Neuronal stem cell (in vitro differentiated cells): ENCODE measurements at places on chromosomes 7 and 10.

GRCh38 chr7:77497079-77497478 is 40.0 kb upstream of the PTPN12 start:
- DNase-seq = no peak

DNA sequence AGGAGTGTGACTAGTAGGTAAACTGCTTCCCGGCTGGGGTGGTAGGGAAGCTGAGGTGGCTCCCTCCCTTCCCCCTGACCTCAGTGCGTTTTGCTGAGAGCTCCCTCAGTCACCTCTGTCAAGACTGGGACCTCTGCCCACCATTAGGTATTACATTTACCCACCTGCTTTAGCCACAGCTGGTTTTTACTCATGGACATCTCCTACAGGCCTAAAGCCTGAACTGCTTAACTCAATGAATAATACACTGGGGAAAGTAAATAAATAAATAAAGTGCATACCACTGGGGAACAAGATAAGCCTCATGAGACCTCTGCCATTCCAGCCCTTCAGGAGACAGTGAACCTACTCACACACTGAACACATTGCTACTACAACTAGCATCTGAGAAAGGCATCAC is 38.9 kb upstream of the CDK13 start:
- DNase-seq = no peak

- DNase-seq = no peak
Measured at GRCh38 chr7:25643286-25643685, 415.0 kb upstream of the NPVF start.

DNA sequence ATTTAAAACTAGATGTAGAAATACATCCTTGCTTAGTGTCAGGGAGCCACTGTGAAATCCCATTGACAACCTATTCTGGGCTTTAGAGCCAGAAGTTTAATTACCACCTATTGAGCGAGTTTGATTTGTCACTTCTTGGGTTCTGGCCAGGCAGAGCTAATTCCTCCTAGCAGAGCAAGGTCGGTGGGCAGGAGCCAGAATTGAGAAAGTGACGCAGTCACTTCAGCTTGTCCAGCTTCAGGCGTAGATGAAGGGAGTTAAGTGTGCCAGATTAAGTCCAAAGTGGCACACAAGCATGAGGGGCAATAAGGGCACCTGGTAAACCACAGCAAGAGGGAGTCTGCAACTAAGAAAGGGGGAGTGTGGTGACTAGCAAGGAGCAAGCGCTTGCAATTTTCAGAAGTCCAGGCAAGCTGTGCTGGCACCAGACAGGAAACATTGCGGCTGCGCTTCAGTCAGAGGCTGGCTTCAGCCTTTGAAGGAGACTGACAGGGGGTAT is 119.4 kb downstream of the ST7 start:
- DNase-seq = no peak

- DNase-seq = no peak
Measured at GRCh38 chr7:23928418-23928775, 218.4 kb downstream of the STK31 start.

DNA sequence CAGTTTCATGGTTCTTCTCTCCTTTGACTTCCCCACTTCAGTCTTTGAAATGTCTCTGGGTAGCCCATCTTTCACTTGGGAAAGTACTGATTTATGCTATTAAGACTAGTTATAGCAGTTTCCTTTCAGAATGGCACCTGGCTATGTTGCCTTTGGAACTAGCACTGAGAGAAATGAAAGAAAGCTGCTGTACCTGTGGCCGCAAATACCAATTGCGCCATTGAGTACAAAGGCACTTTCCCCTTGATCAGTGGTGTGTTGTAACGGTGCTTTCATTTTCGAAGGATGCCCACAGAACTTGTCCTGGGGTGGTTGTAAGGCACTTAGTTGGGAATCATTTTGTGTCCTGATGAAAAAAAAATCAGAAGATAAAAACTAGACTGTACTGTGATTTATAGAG is 16.8 kb downstream of the BUB3 start:
- no peak for DNase-seq

- no peak for DNase-seq
Measured at GRCh38 chr7:48458701-48459524, 287.7 kb downstream of the ABCA13 start.

DNA sequence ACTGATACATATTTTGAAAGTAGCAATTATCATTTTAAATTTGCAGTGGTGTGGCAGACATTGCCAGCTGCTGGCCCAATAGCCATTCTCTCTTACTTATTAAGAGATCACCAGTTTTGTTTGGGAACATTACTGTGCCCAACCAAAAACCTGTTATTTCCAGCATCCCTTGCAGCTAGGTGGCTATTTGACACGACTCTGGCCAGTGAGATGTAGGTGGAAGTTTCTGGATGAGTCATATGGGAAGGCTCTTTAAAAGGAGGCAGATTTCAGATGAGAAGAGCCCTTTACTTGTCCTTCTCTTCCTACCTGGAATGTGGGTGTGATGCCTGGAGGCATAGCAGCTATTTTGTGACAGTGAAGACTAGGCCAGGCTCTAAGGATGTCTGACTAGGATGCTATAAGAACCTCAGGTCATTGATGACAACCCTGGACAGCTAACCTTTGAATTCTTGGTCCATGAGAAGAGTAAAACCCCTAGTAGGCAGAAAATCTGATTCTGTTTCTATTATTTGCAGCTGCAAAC is 77.9 kb downstream of the CARD11 start:
- no peak for DNase-seq

- no peak for DNase-seq
Measured at GRCh38 chr7:75630549-75630948, 108.2 kb downstream of the HIP1 start.

- DNase-seq = no peak
Measured at GRCh38 chr10:88733215-88733614, 26.6 kb upstream of the LIPN start.

- no peak for DNase-seq
Measured at GRCh38 chr7:157337316-157338149, 729 bp downstream of the DNAJB6 start.

DNA sequence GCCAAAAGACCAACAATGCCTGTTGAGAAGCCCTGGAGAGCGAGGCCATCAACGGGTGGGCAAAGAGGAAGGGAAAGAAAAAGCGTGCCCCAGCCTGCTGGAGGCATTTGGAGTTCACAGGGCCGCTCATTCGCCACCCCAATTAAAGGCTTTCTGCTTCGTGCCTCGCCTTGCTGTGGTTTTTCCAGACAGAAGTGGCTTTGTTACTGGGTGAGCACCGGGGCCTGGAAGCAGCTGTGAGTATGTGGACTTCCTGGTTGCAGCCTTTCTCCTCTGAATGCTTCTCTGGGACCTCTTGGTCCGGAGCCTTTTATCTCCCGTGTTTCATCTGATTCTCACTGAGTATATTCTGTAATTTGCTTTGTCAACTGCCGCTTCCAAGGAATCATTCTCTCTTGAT is 118.1 kb upstream of the EGR2 start:
- DNase-seq = no peak

DNA sequence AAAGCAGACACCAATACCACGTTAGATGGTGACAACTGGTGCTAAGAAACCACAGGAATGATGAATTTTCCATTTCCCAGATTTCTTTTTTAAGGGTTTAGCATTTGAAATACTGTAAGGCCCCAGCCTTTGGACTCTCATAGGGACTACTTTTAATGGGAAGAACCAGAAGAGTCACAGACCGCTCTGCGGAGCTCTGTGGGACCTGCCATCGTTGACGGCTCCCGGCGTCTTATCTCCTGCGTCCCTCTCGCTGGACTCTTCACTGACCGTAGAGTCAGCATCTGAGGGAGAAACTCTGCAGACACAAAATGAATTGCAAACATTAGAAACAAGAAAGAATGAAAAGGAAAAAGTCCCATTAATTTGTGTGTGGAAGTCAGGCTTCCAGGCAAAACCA is 81.4 kb upstream of the ATP6V0A4 start:
- DNase-seq = no peak

DNA sequence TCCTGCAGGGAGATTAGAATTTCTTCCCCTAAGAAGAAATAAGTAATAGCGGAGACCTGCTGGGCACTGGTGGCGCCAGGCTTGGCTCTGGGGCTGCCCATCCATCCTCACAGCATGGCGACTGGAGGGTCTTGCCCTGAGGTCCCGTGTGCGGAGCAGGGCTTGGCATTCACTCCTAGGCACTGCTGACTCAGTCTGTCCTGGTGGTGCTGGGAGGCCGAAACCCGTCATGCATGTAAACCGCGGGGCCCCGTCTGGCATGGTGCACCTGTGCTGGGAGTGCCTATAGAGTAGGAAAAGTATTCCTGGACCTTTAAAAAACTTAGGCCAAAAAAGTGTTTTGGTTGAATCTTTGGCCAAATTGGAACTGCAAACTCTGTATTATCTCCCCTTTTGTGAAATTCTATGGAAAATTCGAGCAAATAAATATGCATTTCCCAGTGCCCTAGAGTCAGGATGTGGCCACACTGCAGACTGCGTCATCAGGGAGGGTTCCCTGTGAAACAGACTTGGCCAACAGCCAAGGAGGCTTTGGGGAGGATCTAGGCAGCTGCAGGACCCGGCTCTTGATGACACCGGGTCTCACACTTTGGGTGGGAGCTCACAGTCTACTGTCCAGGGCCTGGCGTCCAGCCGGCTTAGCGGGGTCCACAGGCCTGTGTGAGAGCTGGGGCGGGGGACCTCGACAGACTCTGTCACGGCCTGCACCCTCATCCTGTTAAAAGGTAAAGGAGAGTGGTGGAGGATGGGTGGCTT is 122.3 kb downstream of the VIPR2 start:
- no peak for DNase-seq
